ENCODE measurements at places on chromosomes 4 and X.

DNA sequence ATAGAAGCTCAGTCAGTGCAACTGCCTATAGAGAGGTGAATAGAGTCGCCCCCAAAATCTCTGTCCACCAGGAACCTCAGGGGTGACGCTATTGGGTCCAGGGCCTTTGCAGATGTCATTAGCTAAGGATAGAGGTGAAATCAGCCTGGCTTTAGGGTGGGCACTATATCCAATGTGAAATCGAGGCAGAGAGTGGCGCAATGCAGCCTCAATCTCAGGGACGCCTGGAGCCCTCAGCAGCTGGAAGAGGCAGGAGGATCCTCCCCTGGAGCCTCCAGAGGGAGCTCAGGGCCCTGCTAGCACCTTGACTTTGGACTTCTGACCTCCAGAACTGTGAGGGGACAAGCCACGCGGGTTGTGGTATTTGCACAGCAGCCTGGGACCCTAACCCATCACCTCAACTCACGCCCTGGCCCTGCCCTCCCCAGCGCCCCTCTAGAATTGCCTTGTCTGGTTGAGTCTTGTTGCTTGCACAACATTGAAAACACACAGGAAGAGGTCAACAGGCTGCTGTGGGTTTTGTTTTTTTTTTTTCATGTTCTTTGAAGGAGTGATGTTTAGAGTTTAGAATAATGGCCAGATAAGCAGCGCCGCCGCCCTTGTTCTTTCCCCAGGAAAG, 89.4 kb upstream of the PSAPL1 start:
- no peak for DNase-seq

- no peak for DNase-seq
Observed at GRCh38 chrX:103882999-103883398, 50.9 kb upstream of the RAB9B start.

GRCh38 chr4:141302924-141303323, 82.2 kb downstream of the ZNF330 start:
- no peak for DNase-seq

DNA sequence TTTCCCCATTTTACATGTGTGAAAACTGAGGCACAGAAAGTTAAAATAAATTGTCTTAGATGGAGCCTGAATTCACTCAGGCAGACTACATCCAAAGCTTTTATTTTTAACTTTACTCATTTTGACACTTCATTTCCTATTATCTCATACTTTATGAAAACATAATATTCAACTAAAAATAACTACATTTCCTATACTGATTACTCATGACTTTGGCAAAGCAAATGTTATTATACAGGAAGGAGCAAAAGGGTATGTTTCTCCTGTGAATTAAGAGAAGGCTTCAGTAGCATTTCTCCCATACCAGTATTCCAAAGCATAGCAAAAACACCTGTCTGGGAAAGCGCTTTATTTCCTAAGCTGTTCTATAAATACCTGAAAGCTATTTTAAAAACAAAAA, 178.6 kb downstream of the ADAMTS3 start:
- DNase-seq, result peak; percentile 62

DNA sequence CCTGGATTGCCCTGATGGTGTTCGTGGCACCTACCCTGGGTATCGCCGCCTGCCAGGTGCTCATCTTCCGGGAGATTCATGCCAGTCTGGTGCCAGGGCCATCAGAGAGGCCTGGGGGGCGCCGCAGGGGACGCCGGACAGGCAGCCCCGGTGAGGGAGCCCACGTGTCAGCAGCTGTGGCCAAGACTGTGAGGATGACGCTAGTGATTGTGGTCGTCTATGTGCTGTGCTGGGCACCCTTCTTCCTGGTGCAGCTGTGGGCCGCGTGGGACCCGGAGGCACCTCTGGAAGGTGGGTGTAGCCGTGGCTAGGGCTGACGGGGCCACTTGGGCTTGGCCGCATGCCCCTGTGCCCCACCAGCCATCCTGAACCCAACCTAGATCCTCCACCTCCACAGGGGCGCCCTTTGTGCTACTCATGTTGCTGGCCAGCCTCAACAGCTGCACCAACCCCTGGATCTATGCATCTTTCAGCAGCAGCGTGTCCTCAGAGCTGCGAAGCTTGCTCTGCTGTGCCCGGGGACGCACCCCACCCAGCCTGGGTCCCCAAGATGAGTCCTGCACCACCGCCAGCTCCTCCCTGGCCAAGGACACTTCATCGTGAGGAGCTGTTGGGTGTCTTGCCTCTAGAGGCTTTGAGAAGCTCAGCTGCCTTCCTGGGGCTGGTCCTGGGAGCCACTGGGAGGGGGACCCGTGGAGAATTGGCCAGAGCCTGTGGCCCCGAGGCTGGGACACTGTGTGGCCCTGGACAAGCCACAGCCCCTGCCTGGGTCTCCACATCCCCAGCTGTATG, 1.8 kb downstream of the AVPR2 start:
- no peak for DNase-seq

DNA sequence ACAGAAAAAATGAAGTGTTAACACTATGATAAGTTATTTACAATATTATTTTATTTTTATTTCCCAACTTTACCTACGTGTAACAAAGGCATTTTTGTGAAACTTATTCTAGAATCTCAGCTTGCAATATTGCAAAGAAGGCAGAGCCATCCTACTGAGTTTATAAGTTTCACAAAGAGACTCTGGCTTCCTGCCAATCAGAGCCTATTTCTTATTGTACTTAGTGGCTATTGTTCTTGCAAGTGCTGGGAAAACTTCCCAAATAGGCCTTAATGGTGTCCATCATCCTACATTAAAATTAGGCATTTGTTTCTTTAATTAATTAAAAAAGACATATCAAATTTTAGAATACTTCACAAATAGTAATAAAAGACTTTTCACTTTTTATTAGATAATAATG, 233.2 kb downstream of the EPHA5 start:
- DNase-seq, result peak; percentile 86

GRCh38 chr4:74189331-74190043, 31.6 kb downstream of the MTHFD2L start:
- DNase-seq, result peak; percentile 76

Data from fibroblast of pulmonary artery (primary cell).